LHCN-M2 (cell line): ENCODE measurements at places on chromosomes 11 and 22. TPM values are rescaled to one million over a fixed set of nuclear protein-coding genes. Genes with fewer than 3 reads are reported as not detected.

OR51I1 gene
- total RNA-seq, result not detected in 2 replicates

C2CD2L gene
- total RNA-seq, result 7.6 and 9.3 TPM in 2 replicates

SLC22A8 gene
- total RNA-seq, result not detected in 2 replicates

CHORDC1 gene
- total RNA-seq, result 40.7 and 57.3 TPM in 2 replicates
